Fibroblast of lung (primary cell): ENCODE measurements at places on chromosomes 5 and 9. TPM values are rescaled to one million over a fixed set of nuclear protein-coding genes. Genes with fewer than 3 reads are reported as not detected.
A peak's percentile ranks its signal among the peaks of the same experiment; 100 is the strongest.

GRCh38 chr5:50559955-50560354 lies 106.5 kb upstream of the PARP8 start:
- H3K27me3 ChIP-seq, result no peaks in the 10 kb centered on the region
- H3K4me3 ChIP-seq, result no peak overlapping the region
- no peak for DNase-seq
- H3K27ac ChIP-seq, result no peak overlapping the region
- no peaks in the 10 kb centered on the region for H3K36me3 ChIP-seq
- no peaks in the 10 kb centered on the region for H3K4me1 ChIP-seq

DNA sequence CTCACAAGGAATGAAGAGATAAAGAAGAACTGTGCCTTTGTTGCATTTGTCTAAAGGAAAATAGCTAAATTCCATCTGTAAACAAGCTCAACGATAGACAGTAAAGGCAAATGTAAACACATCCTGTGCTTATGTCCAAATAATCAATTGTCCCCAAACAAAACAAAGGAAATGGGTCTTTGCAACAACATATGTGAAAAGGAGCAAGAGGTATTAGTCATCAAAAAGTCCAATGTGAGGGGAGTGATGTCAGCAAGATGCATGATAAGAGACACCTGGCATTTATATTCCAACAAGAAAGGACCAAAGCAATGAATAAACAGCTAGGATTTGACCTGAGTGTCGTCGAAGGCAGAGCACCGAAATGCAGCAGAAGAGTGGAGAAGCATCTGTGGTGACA lies 209.1 kb downstream of the ASTN2 start:
- no peak overlapping the region for H3K4me3 ChIP-seq
- peak; percentile 15 for DNase-seq
- H3K36me3 ChIP-seq, result no peaks in the 10 kb centered on the region
- H3K27me3 ChIP-seq, result no peaks in the 10 kb centered on the region

- no peaks in the 10 kb centered on the region for H3K27me3 ChIP-seq
- H3K27ac ChIP-seq, result no peak overlapping the region
- peaks cover 2% of the 10 kb centered on the region for H3K4me1 ChIP-seq
- no peak for DNase-seq
- H3K4me3 ChIP-seq, result no peak overlapping the region
These were observed 1.9 kb downstream of the PCBD2 start for GRCh38 chr5:134906811-134907210.

DNA sequence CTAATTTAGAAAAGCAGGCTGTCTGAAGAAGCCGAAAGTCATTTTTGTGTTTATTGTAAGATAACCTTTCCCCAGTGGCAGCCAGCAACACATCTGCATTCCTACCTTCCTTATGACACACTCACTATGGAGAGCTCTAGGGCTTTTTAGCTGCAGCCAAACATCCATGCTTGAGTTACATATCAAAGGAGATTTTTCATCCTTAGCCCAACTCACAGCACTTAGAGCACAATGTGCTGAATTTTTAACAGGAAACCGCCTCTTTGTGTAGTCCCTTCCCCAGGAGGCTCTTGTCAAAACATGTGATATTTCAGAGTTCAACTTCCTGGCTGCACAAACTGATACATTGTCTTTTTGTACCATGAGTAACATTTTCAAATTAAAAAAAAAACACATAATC lies 379.2 kb downstream of the CTNND2 start:
- no peaks in the 10 kb centered on the region for H3K27me3 ChIP-seq
- H3K4me1 ChIP-seq, result no peaks in the 10 kb centered on the region
- no peak overlapping the region for H3K27ac ChIP-seq
- peak; percentile 40 for DNase-seq

DNA sequence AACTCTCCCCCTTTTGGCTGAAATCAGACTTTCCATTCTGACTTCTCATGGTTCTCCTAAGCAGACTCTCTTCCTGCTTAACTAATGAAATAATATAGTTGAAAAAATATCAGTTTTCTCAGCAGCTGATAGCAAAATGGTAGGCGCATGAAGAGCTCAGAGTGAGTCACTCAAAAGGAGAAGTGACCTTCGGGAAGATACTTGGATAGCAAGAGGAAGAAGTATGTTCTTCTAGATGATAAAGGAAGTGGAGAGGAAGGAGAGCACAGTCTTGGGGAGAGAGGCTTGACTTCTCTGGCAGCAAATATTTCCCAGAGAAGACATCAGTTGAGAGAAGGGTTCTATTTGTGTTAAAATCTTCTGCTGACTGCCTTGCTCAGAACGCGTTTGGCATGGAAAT lies 101.5 kb downstream of the TAF11L14 start:
- H3K36me3 ChIP-seq, result no peaks in the 10 kb centered on the region
- no peaks in the 10 kb centered on the region for H3K4me1 ChIP-seq
- no peak for DNase-seq
- H3K27ac ChIP-seq, result no peak overlapping the region

RLN2 gene
- not detected in 2 replicates for total RNA-seq

ERMP1 gene
- total RNA-seq, result 12.1 and 25.4 TPM in 2 replicates
